ENCODE measurements at places on chromosomes 7 and 10.

DNA sequence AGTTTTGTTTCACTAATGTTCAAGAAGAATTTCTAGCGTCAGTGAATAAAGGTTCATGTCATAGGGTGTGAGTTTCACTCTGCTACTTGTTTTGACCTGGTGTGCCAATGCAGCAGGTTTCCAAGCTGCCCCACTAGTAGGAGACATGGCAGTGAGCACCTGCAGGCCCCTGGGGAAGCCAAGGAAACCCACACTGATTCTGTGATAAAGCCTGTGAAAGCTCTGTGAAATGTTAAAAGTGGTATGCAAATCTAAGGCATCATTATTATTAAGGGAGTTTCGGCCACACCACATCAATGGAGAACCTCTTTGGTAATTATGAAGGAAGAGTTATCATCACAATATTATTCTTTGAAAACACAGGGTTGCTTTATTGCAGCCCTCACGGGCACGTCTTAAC, 46.4 kb downstream of the ABCB5 start:
- DNase-seq: no peak

- DNase-seq: no peak
Measured at GRCh38 chr7:67387851-67388250, 391.2 kb downstream of the TYW1 start.

DNA sequence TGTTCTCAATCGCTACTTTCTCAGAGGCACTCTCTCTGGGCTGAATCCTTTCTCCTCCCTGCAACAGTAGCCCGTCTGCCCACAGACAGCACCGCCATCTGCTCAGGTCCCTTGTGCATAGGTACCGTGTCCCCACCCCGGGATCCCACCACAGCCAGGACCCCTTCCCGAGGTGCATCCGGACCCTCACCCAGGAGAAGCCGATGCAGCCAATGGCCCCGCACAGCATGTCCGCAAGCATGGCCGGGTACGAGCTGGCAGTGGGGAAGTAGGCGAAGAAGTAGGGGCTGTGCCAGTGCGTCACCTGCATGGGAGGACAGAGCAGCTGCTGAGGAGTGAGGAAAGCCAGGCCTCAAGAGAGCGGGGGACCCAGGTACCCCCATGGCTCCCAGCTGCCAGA, 25.5 kb downstream of the DDC start:
- DNase-seq: no peak

GRCh38 chr7:133635541-133635940, 382.7 kb downstream of the EXOC4 start:
- DNase-seq: no peak

DNA sequence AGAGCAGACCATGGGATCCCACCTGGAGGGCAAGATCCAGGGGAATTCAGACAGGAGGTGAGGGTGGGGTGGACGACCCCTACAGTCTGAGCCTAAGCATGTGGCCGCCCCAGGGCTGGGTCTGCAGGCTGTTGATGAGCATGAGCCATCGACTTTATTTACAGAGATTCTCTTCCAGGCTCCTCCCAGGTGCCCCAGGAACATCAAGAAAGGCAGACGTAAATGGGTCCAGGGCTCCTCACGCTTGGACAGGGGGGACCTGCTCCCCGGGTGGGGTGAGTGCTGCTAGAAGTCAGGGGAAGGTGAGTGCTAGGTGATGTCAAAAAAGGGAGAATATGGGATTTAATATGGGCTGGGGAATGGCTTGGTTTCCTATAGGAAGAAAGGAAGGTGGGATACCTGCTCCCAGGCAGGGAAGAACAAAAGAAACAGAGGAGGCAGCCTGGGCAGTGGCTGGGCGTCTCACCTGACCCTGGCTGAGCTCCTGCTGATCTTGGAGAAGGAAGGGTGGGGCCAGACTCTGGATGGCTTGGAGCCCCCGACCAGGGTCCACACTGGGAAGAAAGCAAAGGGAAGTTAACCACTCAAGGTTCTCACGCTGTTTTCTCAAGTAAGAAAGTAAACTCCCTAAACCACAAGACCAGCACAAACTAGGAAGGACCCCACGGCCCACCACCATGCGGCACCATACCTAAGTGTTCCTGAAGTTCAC, 162.1 kb upstream of the SHH start:
- no peak for DNase-seq

GRCh38 chr10:88411772-88412349, 171.3 kb downstream of the RNLS start:
- DNase-seq: no peak

DNA sequence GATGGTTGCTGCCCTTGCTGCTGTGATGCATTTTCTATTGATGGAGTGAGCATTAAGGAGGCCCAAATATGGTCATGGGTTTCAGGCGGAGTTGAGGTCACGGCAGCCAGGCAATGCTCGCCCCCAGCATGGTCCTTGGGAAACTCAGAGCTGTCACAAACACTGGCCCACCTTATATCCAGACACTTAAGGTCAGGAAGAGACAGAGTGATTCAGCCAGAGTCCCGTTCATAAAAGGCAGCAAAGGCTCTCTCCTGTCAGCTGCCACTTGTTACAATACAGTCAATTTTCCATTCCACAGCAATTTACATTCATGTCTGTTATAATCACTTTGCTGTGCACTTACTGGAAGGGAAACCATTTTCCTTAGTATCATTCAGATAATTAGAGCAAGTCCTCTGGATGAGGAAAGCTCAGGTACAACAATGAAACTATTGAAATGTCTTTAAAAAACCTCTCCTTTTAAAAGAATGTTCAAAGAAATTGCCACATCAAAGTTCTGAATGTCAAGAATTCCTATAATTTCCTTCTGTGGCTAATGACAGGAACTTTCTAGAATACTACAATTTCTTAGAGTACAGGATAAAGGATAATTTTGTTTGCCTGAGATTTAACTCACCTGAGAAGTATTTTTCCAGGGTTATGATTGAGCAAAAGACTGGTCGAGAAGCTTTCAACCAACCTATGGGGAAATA, 14.8 kb upstream of the ANKRD1 start:
- DNase-seq: no peak

GRCh38 chr10:37619336-37619735, 238.1 kb downstream of the ZNF248 start:
- no peak for DNase-seq

- DNase-seq: no peak
Measured at GRCh38 chr7:125661-126060, 66.7 kb upstream of the FAM20C start.

GRCh38 chr10:83648201-83648600, 491.1 kb upstream of the GHITM start:
- no peak for DNase-seq

DNA sequence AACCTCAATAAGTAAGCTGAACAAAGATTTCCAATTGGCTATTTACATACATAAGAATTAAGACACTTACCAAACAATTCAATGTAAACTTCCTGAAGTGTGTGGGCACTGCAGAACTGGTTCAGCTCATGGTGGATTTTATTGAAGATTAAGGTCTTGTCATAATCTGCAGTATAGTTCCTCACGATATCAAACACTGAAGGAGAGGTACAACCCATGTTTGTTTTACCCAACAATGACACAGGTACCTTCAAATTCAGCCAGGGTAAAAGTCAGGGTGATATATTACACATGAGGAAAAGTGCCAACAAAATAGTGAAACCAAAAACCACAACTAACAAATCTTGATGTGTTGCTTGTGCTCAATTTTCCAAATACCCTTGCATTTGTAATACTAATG, 10.0 kb downstream of the ERLIN1 start:
- DNase-seq: no peak

GRCh38 chr10:113108194-113108835, 158.3 kb downstream of the TCF7L2 start:
- no peak for DNase-seq

DNA sequence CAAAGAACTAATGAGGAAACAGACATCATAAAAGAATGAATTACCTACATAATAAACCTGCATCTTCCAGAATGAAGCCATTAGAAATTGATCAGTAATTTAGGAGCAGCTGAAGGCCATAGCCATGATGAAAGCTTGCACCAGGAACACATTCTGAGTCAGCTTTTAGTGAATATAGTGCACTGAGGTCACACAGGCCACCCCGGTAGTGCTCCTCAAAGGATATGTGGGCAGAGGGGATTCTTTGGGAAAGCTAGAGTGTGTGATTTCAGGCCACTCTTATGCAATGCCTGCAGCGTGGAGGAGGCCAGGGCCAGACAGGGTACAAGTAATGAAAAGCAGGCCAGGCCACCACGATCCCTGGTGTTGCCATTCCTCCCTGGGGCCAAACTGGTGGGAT, 451.9 kb downstream of the GRID1 start:
- no peak for DNase-seq

- no peak for DNase-seq
Measured at GRCh38 chr10:404991-405390, 269.7 kb downstream of the ZMYND11 start.

- DNase-seq: no peak
Measured at GRCh38 chr7:26189697-26190096, 10.8 kb downstream of the HNRNPA2B1 start.

GRCh38 chr7:89661876-89662275, 492.4 kb upstream of the STEAP1 start:
- no peak for DNase-seq

DNA sequence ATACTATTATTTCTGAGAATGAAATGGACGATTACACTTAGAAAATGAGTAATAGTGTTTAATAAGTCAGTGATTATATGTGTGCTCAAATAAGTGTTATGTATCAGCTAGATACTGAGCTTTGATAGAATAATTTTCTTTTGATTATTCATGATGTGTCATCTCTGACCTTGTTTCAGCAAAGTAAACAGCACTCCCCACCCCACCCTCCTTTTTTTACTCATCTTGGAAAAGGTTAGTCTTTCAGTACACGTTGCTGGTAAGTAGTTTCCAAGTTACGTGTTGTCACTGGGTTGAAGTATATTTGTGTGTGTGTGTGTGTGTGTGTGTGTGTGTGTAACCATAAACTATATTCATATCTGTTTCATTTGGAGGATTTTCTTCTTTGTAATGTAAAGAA, 84.1 kb downstream of the GNAI1 start:
- no peak for DNase-seq

DNA sequence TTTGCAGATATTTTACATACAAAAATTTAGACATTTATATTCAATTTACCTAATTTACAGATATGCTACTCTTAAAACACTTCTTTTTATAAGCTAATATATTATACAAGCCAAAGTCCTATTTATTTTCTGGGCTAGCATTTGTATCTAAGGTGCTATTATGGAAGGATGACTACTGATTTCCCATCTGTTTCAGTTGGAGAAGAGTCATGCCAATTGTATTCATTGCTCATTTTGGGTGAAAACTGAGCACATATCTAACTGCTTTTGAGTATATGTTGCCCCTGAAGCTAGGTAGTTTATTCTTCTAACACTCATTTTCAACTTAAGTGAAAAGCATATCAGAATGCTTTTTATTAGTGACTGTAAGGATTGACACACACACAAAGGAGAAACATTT, 172.9 kb downstream of the CDK14 start:
- DNase-seq: no peak

GRCh38 chr10:45000752-45001380, at the start of gene ZNF22:
ZNF22 (plus strand) TSS chr10:45000923; CDS start chr10:45003369, 2,446 bp downstream.
- peak; percentile 33 for DNase-seq

All from NCI-H1930 (cell line).